ENCODE measurements at places on chromosomes 6 and 20.

DNA sequence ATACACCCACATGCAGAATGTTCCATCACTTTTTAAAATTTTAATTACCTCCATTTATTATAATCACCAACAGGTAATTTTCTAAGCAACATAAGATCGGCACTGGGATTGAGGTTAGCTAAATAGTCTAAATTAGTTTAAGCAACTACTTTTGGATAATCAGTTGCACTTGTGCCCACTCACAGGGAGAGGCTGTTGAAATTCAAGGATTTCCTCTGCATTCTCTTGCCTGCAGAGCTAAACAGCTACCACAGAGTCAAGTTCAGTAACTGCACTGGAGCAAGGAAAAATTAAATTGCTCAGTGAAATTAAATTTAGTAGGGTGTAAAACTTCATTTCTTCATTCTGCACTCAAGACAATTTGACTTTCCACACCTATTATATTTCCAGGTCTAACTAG lies 120.7 kb upstream of the CCDC28A start:
- no peak for DNase-seq

GRCh38 chr6:39037082-39037508 lies 11.5 kb upstream of the GLP1R start:
- DNase-seq, result no peak

- no peak for DNase-seq
Observed at GRCh38 chr20:51199920-51200319, 177.0 kb upstream of the KCNG1 start.

DNA sequence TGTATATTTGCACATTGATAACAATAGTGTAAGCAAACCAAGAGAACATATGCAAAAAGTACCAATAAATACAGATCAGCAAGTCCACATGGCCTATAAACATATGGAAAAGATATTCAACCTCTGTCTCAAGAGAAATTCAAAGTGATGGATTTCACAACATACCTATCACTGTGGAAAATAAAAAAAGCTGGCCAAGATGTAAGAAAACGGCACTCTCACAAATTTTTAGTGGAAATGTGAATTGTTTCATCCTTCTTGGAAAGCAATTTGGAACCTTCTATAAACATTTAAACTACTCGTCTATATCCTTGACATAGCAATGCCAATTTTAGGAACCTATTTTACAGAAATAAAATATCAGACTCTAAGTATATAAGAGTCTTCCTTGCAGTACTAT lies 559.8 kb downstream of the QKI start:
- no peak for DNase-seq

GRCh38 chr20:4569092-4569491 lies 152.6 kb upstream of the PRND start:
- DNase-seq, result no peak
